Stimulated activated CD4-positive, alpha-beta T cell treated with anti-CD3 and anti-CD28 coated beads, Interleukin-15, amount 100 ng/mL, for 1 hour (primary cell): ENCODE measurements at places on chromosomes 3 and 15.

DNA sequence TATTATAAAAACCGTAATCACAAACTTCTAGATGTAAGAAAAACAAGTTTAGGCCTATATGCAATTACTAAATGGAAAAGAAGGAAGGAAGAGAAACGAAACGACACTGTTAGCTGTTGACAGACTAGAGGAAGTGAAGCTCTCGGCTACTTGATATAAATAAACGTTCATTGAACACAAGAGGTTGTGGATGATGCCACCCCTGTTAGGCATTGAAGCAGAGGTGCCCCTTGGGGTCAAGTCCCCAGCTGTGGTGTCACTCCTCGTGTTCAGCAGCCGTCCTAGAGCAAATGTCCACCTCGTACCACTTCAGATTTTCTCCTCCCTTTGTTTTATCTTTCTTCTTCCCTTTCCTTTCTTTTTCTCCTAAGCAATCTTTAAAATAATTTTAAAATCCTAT, 146.5 kb upstream of the UBE2E1 start:
- DNase-seq, result no peak

- no peak for DNase-seq
These were observed 120.8 kb downstream of the STAG1 start for GRCh38 chr3:136631424-136631823.

- DNase-seq, result no peak
These were observed 149.9 kb downstream of the NEK10 start for GRCh38 chr3:27219127-27219845.

- no peak for DNase-seq
These were observed 34.9 kb downstream of the PPP1R2 start for GRCh38 chr3:195508185-195508584.

DNA sequence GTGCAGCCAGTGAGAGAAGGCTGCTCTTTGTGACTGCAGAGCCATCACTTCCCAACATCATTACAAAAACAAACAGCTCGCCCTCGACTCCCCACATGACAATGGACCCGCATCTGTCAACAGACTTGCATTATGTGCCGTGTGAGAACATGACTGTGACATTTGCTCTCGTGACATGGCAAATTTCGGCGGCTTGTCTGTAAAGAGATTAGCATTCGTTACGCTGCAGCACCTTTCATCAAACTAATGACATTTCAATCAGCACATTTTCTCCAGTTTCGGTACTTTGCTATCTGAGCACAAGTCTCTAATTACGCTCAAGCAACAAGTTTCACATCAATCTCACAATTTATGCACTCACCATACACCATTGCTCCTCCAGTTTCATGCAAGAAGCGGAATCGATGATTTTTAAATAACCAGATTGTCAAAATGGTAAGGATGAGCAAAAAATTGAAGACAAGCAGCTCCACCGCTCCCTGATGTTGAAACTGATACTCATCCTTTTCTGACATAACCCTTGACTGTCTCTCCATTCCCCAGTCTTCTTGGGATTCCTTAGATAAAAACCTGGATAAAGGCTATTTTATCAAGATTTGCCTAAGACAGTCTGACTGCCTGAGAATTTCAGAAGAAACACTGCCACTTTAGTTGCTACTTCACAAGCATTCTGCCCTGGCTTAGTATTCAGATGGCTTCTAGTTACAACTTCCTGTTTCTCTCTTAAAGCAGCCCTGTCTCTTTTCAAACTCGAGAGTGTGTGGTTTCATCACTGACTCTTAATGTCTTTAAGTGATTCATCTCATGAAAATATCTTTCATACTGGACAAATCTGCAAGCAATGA, at the start of gene SLC9A9:
SLC9A9 (minus strand) TSS at position 682 of the 845 bp plus-strand sequence; CDS start at position 536, 146 bp downstream.
- DNase-seq, result no peak

DNA sequence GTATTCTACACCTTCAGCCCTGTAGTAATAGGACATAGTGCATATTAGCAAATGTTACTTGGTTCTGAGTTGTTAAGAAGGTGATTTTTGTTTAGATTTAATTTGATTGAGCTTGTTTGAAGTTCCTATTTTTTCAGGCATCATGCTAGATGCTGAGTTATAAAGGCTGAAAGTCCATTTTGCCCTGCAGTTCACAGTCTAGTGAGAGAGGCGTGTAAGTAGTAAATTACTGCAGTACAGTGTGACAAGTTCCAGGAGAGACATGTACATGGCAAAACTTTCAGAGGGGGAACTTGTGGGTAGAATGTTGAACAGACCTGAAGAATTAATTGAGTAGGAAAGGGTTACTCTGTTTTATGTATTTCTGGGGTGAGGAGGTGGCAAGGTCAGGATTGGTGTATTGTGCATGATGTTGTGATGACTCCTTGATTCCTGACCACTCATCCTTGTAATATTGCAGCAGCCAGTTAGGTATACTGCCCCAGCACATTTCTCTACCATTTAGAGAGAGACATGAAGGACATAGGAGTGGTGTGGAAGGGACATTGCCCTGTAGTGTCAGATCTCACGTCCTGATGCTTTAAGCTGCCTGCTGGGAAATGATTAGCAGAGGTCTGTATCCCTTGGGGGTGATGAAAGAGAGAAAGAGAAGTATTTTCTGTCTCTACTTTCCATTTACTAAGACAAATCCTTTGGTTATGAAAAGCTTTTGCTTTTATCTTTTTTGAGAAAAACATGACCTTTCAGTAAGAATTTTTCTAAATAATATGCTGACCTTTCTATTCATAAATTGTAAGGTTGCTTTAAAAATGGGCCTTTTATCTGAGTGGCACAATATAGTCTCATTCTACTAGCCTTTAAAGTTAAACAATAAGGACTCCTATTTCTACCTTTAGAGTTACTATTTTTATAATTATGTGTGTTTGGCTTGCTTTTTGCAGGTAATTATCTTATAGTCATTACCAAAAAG, 16.9 kb downstream of the SACM1L start:
- no peak for DNase-seq

GRCh38 chr15:69415381-69415780, 1.2 kb downstream of the KIF23 start:
- no peak for DNase-seq

- no peak for DNase-seq
These were observed 7.5 kb downstream of the HDGFL3 start for GRCh38 chr15:83200162-83200561.

DNA sequence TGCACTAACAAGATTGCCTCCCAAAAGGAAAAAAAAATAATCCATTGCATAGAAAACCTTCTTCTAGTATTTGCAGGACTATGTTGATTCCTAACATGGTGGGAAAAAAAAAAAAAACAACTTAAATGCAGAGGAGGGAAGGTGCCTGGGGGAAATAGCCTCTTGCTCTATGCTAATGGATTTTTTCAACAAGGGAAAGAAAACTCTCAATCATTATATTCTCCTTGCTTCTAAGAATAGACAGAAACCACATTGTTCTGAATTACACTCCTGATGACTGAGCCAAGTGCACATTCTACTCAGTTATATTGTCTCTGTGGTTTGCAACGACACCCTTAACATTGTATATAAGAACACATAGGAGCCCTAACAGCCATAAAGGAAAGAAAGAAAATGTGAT, 760.2 kb downstream of the NAALADL2 start:
- DNase-seq, result no peak

DNA sequence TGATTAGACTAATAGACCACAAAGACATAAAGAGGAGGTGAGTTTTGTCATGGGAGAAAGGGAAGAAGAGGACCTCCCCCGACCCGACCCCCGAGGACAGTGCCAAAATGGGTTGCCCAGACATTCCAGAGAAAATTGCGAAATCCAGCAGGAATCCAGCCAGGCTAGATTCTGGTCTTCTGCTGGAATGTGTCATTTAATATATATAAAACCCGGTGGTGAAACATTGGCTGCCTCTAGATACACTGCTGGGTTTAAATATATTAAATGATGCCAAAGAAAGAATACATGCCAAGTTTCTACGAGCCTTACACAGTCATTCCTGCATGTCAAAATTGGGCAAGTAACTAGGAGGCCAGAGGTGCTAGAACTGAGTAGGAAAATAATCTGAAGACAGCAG, 45.3 kb upstream of the SPESP1 start:
- DNase-seq, result no peak

- no peak for DNase-seq
These were observed 7.1 kb downstream of the SEMA7A start for GRCh38 chr15:74426404-74427281.

DNA sequence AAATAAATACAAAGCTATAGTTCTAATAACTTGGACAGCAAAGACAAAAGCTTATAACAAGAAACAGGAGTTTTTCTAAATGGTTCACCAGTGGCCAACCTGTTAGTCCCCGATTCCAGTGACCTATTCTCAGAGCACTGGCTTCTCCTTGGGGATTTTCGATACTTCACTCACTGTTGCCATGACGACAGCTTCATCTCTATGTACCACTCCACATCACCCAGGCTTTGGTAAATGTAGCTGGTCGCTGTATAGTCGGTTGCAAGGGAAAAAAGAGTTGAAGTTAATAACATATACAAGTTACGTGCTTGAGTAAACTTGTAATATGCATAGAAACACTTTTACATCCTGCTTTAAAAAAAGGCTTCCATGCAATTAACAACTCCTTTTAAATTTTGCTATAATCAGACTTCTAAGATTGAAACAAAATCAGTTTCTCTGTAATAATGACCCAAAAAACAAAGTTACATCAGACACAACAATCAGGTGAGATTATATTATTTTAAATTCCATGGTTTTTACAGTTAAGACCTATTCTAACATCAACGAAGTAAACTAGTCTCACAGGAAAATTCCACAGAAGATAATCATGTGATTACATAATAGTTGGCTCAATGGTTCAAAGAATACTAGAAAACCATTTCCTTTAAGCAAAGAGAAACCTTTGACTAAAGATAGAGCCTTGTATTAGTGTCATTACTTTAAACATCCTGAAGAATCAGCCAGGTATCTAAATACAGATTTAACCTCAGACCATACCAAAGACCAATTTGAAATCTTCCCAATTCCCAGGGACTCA, 2.9 kb downstream of the CCNL1 start:
- DNase-seq, result no peak
